ENCODE measurements at places on chromosomes 2 and 18. TPM values are rescaled to one million over a fixed set of nuclear protein-coding genes. Genes with fewer than 3 reads are reported as not detected.

The SERPINB12 gene
- not detected for total RNA-seq

The COQ10B gene
- total RNA-seq, result 26.0 TPM

The HDLBP gene
- 476 TPM for total RNA-seq

The MC5R gene
- total RNA-seq, result not detected

The MC2R gene
- total RNA-seq, result not detected

The C2orf78 gene
- total RNA-seq, result not detected

The EPC2 gene
- total RNA-seq, result 43.6 TPM

The RAD51AP2 gene
- total RNA-seq, result not detected

The TBC1D8 gene
- 24.9 TPM for total RNA-seq

The HNMT gene
- total RNA-seq, result 82.8 TPM

The KCNIP3 gene
- total RNA-seq, result 10.7 TPM

The CDKL4 gene
- total RNA-seq, result 1.3 TPM

The STAMBP gene
- 33.2 TPM for total RNA-seq

The KCNJ3 gene
- 1.6 TPM for total RNA-seq

The PTPN4 gene
- 20.4 TPM for total RNA-seq

The SESTD1 gene
- 159 TPM for total RNA-seq

The RABL2A gene
- total RNA-seq, result 16.1 TPM

The ERICH2 gene
- 1.3 TPM for total RNA-seq

The EVX2 gene
- total RNA-seq, result not detected

The SLC30A3 gene
- total RNA-seq, result 1.8 TPM

The POTEF gene
- 0.24 TPM for total RNA-seq

The TMEM247 gene
- total RNA-seq, result not detected

The ALLC gene
- not detected for total RNA-seq

The ZNF514 gene
- total RNA-seq, result 30.7 TPM

The ARHGAP28 gene
- 8.6 TPM for total RNA-seq

The MGAT4A gene
- total RNA-seq, result 65.8 TPM

The SLC23A3 gene
- total RNA-seq, result 7.3 TPM

Data from aorta (tissue), 5 donors.